ENCODE measurements at places on chromosomes 3 and 15.

DNA sequence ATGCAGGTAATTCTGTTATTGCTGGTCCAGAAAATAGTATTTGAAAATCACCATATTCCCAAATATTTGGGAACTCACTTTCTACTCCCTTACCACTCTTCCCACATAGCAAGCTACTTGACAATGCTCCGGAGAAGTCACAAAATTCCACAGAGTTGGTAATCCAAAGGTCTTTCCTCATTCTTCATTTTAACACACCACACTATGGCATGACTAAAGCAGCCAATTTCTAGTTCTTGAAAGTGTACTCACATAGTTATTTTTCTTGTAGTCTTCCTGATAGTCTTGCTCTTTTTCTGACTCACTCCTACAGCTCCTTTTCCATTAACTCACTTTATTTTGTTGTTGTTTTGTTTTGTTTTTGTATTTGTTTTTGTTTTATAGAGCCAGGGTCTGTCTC lies 67.2 kb downstream of the MYO9A start:
- DNase-seq: no peak

- DNase-seq: no peak
These were observed 15.4 kb upstream of the PRKAR2A start for GRCh38 chr3:48863122-48863521.

DNA sequence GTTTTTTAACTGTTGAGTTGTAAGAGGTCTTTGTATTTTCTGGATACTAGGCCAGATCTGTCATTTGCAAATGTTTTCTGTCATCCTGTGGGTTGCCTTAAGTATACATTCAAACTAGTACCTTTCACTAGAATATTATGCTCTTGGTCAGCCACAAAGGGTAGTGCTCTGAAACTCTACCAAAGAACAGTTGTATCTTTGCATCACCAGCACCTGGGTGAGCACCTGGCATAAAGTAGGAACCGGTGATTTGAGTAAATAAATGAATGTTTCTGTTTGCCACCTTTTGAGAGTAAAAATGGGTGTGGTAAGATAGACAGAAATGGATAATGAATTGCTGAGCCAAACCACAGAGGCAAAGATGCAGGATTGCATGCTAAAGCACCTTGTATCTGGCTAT lies 98.7 kb downstream of the SLCO3A1 start:
- no peak for DNase-seq

DNA sequence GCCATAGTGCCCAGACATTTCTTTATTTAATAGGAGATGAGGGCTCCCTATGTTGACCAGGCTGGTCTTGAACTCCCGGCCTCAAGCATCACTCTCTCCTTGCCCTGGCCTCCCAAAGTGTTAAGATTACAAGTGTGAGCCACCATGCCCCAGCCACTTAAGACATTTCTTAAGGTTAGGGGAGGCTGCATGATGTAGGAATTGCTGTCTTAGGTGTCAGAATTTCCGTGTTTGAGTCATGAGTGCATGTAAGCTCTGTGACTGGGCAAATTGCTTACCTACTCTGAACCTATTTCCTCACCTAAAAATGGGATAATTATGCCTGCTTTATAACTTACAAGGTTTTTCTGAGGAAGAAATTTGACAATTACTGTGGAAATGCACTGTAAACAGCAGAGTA lies 34.2 kb upstream of the SIAH2 start:
- no peak for DNase-seq

GRCh38 chr15:90344662-90345061 lies 7.4 kb upstream of the ZNF774 start:
- DNase-seq: no peak

GRCh38 chr3:73484656-73485248 lies 140.0 kb downstream of the PDZRN3 start:
- no peak for DNase-seq

DNA sequence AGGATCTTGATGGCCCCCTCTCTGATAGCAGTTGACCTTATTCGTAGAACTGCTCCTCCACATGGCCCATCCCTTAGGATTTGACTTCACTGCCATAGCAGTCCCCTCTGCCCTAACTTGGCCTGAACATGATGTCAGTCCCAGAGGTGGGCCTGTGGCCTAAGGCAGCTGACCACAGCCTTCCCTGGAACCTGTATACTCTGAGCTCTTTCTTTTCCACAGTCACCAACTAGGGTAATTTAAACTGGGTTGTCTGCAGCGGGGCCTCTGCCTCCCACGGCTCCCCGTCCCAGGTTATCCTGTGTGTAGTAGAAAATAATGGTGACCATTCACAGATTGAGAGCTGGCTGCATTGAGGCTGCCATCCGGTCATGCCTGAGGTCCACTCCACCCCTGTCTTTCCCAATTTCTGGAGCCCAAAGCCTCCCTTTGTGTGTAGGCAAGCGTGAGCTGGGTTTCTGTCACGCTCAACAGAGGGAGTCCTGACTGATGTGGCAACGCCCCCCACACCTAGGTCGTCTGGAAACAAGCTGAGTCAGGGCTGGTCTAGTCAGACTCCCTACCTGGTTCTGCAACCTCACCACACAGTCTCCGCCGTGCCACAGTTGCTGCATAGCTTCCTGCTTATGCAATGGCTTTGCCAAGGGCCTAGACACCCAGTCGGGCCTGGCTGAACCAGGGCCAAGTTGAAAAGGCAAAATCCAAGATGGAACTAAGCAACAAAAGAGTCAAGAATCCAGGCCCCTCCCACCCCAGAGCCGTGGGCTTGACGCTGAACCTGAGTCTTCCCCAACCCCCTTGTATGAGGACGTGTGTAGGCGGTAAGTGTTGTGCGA lies 284.5 kb downstream of the XXYLT1 start:
- no peak for DNase-seq

DNA sequence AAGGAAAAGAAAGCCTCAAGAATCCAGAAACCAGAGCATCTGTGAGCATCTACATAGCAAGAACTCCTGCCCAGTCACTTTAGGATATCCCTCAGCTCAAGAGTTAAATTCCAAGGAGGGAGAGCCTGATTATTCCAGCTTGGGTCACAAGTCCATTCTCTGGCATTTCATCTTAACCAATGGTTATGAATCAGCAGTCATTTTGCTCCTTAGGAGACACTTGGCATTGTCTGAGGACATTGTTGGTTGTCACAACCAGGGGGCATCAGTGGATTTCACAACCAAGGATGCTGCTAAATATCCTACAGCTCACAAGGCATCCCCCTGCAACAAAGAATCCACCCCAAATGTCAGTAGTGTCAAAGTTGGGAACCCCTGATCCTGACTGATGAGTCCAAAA lies 51.0 kb upstream of the LMCD1 start:
- DNase-seq: no peak

DNA sequence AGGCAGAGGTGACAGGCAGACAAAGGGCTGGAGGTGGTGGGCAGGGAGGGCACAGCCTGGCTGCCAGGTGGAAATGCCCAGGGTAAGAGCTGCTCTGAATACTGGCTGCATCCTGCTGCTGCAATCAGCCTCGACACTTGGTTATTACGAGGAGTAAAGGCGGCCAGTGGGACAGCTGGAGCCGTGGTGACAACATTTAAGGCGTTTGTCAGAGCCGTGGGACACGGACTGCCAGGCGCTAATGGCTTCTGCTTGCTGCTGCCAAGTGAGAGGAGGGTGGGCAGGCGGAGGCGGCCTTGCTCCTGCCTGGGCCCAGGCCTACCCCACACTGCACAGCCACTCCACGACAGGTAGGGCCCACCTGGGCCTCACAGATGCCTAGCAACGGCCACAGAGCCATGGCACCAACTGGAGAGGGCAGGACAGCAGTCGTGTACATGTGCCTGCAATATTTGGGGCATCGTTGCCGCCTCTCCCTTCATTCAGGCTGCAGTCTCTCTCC lies 49.2 kb upstream of the TMEM115 start:
- no peak for DNase-seq

DNA sequence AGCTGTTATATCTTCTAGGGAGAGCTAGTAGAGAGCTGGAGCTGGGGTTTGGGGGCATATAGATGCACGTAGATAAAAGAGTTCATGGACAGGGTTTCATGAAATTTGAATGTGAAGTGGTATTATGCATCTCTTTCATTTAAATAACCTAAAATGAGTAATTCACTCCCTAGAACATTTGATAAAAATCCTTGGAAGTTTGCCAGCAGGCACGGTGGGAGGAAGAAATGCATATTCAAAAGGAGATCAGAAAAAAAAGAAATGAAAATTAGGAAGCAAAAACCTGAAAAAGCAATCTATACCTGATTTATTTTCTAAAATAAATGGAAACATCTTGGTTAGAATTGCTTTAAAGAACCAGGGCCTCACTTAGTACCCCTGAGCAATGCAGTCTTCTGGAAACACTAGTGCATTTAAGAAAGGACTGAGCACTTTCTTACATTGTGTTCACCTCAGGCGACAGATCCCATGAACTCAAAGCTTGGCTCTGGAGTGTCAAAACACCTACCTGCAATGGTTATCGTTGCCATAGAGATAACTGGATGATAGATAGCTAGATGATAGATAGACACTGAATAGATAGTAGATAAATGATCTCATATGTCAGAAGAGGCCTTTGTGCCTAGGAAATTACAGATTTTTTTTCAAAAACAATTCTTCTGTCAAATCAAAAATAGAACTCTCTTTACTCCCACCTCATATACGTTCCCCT lies 458.6 kb upstream of the THRB start:
- DNase-seq: no peak

DNA sequence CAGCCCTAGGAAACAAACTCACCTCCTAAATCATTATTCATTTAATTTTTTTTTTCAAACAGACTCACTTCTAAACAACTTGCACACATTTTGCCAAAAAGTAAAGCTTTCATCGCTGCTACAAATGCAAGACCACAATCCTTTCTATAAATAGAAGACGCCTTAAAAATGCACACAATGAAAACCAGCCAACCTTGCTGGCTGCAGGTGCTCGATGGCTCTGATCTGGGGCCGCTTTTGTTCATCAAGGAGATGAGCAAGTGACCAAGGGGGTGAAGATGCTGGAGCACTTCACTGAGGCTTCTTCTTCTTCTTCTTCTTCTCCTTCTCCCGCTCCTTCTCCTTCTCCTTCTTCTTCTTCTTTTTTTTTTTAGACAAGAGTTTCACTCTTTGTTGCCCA lies 12.7 kb upstream of the SLC6A6 start:
- DNase-seq: no peak

- no peak for DNase-seq
These were observed 181.2 kb downstream of the WNT5A start for GRCh38 chr3:55305696-55306485.

DNA sequence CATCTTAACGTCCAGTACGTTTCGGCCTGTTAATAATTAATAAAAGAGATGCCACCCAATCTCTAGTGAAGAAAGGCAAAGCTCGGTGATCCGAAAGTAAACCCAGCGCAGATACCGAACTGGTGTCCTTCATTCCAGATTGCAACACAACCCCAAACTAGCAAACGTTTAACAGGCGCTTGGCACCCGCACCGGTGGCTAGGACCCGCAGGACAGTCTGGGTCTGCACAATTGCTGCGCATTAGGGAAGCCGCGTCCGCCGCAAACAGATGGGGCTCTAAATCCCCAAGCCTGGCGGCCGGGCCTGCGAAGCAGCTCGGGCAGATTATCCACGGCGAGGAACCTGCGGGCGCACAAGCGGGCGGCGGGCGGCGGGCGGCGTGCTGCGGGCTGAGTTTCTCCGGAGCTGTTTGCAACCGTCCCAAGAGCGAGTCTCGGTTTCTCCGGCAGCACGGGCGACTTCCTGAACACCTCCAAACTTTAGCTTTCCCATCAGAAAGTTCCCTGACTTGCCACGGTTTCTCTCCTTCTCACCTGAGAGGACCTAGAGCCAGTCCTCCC lies 112.1 kb upstream of the ICE2 start:
- no peak for DNase-seq

- DNase-seq: no peak
These were observed 56.1 kb downstream of the SLC12A8 start for GRCh38 chr3:125156456-125156855.

DNA sequence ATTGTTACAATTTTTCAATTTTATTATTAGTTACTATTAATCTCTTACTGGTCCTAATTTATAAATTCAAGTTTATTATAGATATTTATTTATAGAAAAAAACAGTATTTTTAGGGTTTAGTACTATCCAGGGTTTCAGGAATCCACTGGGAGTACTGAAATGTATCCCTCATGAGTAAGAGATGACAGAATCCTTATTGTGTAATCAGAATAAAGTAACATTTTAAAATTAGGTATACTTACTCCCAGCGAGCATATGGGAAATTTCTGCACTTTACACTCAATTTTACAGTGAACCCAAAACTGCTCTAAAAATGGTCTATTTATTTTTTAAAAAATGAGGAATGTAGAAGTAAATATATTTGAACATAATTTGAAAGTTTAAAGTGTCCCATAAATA lies 202.7 kb downstream of the CGGBP1 start:
- DNase-seq: no peak

DNA sequence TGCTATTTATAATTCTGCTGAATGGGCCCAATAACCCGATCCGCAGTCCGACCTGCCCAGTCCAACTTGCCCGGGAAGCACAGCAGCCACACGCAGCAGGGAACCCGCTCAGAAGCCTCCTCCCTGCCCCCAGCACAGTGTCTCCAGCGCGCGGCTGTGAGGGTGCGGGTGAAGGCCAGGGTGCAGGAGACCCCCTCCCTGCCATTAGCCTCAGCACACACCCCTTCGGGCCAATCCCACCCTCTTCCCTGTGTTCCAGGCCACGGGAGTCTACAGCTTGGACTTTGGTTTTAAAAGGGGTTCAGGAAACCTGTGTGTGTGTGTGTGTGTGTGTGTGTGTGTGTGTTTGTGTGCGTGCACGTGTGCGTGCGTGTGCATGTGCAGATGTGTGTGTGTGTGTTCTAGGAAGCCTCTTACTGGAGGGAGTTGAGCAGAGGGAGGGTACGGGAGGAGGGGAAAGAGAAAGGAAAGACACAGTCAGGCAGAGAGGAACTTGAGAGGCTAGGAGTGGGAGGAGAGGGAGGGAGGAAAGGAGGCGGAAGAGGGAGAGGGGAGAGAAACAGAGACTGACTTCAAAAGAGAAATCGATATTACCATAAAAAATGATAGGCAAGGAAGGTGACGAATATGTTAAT lies 34.2 kb downstream of the ATP2B2 start:
- no peak for DNase-seq

DNA sequence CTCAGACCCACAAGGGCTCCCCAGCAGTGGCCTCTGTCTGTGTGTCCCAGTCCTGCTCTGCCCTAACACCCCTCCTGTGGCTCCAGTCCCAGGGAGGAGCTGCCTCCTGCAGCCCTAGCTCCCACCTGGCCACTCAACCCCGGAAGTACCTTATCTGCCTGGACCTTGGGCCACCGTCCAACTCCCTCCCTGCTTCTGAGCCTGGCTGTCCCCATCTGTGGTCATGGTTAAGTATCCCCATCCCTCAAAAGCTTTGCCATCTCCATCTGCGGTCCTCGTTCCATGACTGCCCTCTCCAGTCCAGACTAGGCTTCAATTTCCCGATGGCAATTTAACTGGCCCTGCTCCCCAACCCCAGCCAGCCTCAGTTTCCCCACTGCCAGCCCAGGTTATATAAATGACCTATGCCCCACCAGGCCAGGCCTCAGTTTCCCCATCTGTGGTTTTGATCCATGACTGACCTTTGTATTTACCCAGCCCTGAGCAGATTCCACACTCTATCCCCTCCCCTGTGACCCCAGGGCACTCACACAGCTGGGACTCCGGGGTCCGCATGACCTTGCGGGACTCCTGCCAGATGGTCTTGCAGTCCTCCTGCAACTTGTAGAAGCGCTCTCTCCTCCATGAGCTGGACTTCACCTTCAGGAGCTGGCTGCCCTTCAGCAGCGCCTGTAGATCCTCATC lies 9.6 kb downstream of the PLCD1 start:
- no peak for DNase-seq

GRCh38 chr3:126261037-126261436 lies 80.7 kb upstream of the ALDH1L1 start:
- DNase-seq: no peak
